ENCODE measurements at places on chromosomes 12 and 14. TPM values are rescaled to one million over a fixed set of nuclear protein-coding genes. Genes with fewer than 3 reads are reported as not detected.

The GPR135 gene
- 1.4 TPM for total RNA-seq

The HOXC12 gene
- total RNA-seq = not detected

The TMEM132D gene
- not detected for total RNA-seq

The RBM25 gene
- 29.3 TPM for total RNA-seq

The MYBPC1 gene
- total RNA-seq = 8.3 TPM

The TAS2R9 gene
- total RNA-seq = 0.22 TPM

The NFE2 gene
- total RNA-seq = 0.40 TPM

The CMA1 gene
- 1.9 TPM for total RNA-seq

The NOXRED1 gene
- total RNA-seq = not detected

The ACOT6 gene
- total RNA-seq = not detected

The NELL2 gene
- total RNA-seq = 0.65 TPM

The MANSC4 gene
- total RNA-seq = not detected

The ANO2 gene
- total RNA-seq = 12.6 TPM

The SERPINA5 gene
- 2.7 TPM for total RNA-seq

The FITM1 gene
- total RNA-seq = 126 TPM

The AP5M1 gene
- 34.9 TPM for total RNA-seq

The OR4E2 gene
- not detected for total RNA-seq

The PPFIA2 gene
- 0.35 TPM for total RNA-seq

The TMEM132C gene
- 2.2 TPM for total RNA-seq

The OTUB2 gene
- 0.56 TPM for total RNA-seq

The PROX2 gene
- not detected for total RNA-seq

The MUCL1 gene
- not detected for total RNA-seq

The OTX2 gene
- total RNA-seq = not detected

The DEPDC4 gene
- 0.32 TPM for total RNA-seq

The ANO4 gene
- not detected for total RNA-seq

The CLEC2D gene
- 4.5 TPM for total RNA-seq

The SLCO1B1 gene
- not detected for total RNA-seq

The PKP2 gene
- 400 TPM for total RNA-seq

The CRY1 gene
- total RNA-seq = 8.0 TPM

The TPPP2 gene
- 0.81 TPM for total RNA-seq

The CCDC198 gene
- total RNA-seq = not detected

The KRT75 gene
- total RNA-seq = not detected

The WSB2 gene
- 98.1 TPM for total RNA-seq

The DIO2 gene
- 2.8 TPM for total RNA-seq

The ABHD4 gene
- 19.7 TPM for total RNA-seq

The GPRC5D gene
- not detected for total RNA-seq

The TMCC3 gene
- 1.5 TPM for total RNA-seq

The CLEC9A gene
- total RNA-seq = not detected

The GAPDH gene
- 4,109 TPM for total RNA-seq

The PRIMA1 gene
- total RNA-seq = 8.4 TPM

The RNASE3 gene
- total RNA-seq = not detected

The SLCO1C1 gene
- total RNA-seq = 0.94 TPM

The RITA1 gene
- 16.3 TPM for total RNA-seq

The CD163L1 gene
- 2.1 TPM for total RNA-seq

The MYL2 gene
- total RNA-seq = 13,587 TPM

The STYK1 gene
- total RNA-seq = not detected

The VDR gene
- 0.11 TPM for total RNA-seq

The TCL1A gene
- not detected for total RNA-seq

The LIN7A gene
- 9.8 TPM for total RNA-seq

The ADAM20 gene
- total RNA-seq = 0.40 TPM

The ITPR2 gene
- 10.0 TPM for total RNA-seq

The ETFBKMT gene
- total RNA-seq = 7.0 TPM

The TTC6 gene
- total RNA-seq = not detected

The FOS gene
- 11.9 TPM for total RNA-seq

The CIDEB gene
- 2.9 TPM for total RNA-seq

Data from Right ventricle myocardium superior (tissue), 1 donor.